ENCODE measurements at places on chromosomes 13 and 19.

DNA sequence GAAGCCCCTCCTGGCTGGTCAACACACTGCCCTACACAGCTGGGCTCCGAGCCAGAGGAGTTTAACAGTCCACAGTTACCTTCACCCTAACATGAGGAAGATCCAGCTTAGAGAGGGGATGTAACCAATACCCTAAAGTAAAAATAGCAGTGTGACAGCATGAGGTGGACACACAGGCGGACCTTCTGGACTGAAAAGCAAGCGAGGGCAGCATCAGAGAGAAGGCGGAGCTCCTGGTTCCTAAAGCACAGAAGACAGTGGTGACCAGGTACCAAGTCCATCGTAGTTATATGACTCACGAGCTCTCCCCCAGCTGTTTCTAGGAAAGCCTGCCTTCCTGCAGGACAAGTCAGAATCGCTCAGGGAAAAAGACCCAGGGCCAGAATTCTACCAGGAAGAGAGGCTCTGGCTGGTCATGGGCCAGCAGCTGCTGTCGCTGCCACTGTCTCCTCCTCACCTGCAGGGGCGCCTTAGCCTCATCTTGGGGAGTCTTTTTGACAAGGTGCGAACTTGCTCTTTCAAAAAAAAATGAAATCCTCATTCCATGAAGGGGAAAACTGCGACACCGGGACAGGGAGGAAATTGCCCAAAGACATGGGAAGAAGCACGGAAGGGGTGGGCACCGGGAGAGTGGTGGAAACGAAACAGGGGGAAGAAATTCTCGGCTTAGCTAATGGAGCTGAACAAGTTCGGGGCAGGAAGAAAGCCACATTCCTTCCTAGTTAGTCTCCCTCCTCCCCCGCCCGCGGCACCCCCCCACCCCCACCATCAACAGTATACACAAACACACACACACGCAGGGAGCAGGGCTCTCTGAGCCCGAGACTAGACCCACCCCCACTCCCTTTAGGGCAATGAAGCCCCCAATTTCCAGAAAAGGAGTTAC, 1.7 kb downstream of the ELL start:
- DNase-seq, result peak; percentile 52

GRCh38 chr19:18814063-18814462, 17.7 kb upstream of the UPF1 start:
- DNase-seq, result no peak

DNA sequence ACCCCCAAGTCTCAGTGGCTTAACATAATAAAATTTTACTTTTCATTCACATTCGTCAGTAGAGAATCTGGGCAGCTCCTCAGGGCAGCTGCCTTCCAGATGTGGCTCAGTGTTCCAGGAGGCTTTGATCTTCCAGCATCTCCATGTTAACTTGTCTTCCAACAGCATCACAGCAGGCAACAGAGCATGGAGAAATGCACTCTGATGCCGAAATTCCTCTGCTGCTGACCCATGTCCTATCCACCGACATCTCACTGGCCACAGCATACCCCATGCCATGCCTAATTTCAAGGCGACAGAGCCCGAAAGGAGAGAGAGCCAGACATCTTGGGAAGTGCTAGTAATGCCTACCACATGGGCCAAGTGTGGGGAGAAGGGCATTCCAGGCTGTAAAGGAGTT, 64.9 kb upstream of the MEDAG start:
- no peak for DNase-seq

DNA sequence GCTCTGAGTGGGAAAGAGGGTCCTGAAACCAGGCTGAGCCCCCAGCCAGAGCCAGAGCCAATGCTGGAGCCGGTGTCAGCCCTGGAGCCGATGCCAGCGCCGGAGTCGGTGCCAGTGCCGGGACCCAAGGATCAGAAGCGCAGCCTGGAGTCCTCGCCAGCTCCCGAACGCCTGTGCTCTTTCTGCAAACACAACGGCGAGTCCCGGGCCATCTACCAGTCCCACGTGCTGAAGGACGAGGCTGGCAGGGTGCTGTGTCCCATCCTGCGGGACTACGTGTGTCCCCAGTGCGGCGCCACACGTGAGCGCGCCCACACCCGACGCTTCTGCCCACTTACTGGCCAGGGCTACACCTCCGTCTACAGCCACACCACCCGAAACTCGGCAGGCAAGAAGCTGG, 369 bp downstream of the NANOS3 start:
- no peak for DNase-seq

- peak; percentile 93 for DNase-seq
These were observed 1.1 kb downstream of the MIDN start for GRCh38 chr19:1249298-1249989.

- DNase-seq, result no peak
These were observed 86.5 kb downstream of the KCTD12 start for GRCh38 chr13:76799696-76800095.

GRCh38 chr19:8451885-8452284, 7.1 kb downstream of the HNRNPM start:
- no peak for DNase-seq

GRCh38 chr13:48564056-48564455, 31.2 kb upstream of the RCBTB2 start:
- no peak for DNase-seq

GRCh38 chr13:73231471-73231870, 172.7 kb downstream of the KLF5 start:
- no peak for DNase-seq

DNA sequence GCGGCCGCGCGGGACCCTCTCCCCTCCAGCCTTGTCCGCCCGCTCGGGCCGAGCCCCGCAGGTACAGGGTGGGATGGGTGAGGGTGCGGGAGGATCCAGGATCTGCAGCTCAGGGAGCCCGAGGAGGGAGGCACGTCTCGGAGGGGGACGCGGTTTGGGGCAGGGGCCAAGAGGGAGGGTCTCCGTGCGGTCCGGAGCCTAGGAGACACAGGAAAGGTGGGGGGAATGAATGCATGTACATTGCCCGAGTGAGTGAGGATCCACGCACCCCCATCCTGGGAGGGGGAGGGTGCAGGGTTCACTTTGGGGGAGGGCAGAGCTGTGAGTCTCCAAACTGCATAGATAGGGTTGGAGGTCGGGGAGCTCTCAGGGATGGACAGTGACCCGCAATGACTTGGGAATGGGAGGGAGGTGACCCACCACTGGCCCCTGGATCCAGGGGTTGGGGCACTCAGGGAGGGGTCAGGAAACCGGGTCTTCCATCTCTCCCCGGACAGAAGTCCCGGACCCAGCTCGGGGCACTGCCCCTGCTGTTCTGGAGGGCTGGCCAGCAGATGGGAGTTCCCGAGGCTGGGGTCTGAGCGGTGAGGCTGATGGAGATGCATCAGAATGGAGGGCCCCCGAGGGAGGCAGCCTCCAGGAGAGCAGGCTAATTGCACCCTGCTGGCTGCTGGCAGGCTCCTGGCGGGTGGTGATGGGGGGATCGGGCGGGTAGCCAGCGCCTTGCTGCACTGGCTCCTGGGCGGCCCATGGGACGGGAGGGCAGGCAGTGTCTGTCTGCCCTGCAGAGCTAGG, 547 bp downstream of the KCNN1 start:
- no peak for DNase-seq

DNA sequence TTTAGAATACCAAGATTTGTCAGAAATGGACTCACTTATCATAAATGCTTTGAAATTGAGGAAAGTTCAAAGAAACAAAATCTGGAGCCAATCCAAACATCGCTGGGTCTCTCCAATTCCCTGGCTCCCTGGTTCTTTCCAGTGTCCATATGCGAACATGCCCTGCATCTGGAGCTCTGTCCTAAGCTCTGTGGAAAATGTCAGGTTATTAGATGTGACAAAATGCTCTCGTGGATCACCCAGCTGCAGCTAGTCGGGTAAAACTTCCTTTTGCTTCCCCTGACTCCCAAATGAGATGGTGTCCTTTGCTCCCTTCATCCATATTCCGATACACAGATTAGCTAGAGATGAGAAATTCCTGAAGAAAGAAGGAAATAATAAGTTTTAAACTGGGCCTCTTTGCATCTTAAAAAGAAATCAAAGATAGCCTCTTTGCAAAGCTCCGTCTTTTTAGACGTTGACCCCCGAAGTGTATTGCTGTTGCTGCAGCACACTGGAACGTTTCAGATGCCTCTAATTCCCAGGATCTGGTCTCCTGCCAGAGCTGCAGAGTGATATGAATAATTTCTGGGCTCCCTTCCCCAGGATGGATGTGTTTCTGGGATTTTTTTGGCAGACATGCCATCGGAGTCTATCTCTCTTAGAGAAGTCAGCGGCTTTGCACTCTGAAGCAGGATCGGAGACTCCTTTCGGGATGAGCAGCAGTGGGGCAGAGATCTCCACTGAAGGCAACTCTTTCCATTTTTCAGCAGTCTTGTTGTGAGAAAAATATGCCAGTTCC, 102.9 kb downstream of the TEX26 start:
- no peak for DNase-seq

GRCh38 chr13:67416047-67416925, 186.2 kb upstream of the PCDH9 start:
- DNase-seq, result no peak

DNA sequence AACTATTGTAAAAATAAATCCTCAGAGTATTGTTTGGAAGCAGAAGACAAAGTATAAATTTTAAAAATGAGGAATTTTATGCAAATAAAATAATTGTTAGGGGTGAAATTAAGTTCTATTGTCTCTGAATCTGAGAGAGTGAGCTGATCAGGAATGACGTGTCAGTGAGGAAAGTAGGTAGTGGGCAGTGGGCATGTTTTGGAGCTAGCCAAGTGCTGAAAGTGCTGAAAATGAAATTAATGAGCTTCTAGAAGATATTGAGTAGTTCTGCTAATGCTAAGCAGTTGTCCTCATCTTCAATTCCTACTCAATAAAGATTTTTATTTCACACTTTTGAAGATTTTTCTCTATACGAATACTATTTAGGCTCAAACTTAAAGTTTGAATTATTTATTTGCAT, 1167.8 kb upstream of the PCDH20 start:
- DNase-seq, result no peak

DNA sequence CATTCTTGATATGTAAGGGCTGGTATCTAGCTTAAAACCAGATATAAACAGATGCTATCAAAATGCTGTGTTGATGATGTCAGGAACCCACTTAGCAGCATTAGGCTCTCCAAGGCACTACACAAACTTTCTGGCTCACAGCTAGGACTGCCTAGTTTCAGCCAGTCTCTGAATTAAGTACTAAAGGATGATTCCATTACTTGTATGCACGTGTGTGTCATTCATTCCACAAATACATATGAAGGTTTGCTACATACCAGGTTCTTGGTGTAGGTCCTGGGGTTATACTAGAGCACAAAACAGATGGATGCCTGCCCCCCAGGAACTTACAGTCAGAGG, 151.5 kb downstream of the RGCC start:
- DNase-seq, result no peak

DNA sequence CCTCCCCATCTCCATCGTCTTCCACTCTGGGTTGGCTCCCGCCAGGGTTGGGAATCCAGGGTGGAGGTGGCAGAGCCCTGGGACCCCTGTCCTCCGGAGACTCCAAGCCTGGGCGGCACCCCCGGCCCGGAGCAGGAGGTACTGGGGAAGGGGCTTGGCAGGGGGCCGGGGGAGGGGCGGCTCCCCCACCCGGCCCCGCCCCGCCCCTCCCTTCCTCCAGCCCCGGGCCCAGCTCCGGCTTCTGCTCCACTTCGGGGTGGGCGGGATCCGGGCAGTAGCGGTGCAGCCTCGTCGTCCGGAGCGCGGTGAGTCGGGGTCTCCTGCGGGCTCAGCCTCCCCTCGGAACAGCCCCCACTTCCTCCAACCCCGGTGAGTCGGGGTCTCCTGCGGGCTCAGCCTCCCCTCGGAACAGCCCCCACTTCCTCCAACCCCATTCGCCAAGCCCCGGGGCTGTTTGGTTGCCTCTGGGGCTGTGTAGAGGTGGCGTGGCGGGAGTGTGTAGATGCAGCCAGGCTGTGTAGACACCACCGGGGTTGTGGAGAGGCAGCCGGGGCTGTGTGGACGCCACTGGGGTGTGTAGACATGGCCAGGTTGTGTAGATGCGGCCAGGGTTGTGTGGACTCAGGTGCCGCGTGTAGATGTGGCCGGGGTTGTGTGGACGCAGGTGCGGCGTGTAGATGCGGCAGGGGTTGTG, at the start of gene TMPRSS9:
Gene TMPRSS9 (plus strand): TSS at position 274 of the 694 bp plus-strand sequence. CDS start 29,521 bp downstream, outside the sequence.
- no peak for DNase-seq

DNA sequence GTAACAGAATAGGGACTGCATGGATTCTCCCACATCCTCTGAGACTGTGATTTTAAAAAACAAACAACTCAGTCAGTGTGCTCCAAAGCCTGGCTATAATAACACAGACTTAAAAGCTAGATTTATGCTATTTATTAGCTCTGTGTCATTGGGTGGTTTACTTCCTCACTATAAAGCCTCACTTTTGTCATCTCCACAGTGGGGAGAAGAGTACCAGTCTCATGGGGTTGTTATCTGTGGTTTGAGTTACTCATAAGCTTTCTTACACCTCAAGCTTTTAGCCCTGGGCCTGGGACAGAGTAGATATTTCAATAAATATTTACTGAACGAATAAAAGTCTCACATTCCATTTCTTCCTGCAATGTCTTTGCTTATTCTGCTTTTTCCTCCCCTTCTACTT, 5.3 kb downstream of the RNASEH2B start:
- DNase-seq, result no peak

DNA sequence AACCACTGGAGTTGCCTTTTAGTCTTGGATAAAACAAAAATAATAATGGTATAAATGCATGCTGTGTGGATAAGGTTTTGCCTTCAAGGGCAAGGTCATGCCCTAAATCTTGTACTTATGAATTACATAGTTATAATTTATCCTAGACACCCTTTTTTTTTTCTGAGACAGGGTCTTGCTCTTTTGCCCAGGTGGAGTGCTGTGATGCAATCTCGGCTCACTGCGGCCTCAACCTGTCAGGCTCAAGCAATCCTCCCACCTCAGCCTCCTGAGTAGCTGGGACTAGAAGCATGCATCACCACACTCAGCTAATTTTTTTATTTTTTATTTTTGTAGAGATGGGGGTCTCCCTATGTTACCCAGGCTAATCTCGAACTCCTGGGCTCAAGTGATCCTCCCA, 7.7 kb upstream of the DACT3 start:
- no peak for DNase-seq

DNA sequence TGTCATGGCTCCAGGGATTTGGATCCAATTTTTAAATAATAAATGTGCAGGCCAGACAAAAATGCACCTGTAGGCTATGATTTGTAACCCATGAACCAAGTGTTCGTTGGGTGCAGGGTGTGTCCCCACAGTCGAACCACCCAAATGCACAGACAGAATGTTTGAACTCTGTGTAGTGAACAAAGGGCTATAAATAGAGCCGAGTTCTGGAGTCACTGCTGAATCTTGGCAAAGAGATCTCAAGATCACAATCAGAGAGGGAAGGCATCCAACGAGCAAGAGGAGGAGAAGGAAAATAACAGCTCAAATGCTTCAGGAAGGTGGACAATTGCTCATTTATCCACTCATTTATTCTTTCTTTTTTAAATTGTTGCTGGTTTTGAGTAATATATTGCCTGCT, 547.9 kb downstream of the FGF9 start:
- no peak for DNase-seq

DNA sequence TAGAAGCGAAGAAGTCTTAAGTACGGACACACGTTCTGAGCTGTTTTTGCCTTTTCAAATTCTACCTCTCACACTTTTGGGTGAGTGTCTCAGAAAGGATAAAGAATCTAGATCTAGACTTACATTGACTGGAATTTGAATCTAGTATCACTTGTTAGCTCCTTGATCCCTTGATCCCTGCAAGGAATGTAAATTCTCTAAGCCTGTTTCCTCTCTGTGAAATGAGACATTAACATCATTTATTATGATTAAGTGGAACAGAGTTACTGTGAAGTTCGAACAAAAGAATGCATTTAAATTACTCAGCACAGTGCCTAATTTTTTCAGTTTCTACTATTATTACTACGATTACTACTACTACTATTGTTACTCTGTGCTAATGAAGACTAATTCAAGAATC, 86.6 kb upstream of the POSTN start:
- DNase-seq, result no peak
